Muscle of back (tissue), 13 donors: ENCODE measurements at places on chromosomes 3 and 15.
A peak's percentile ranks its signal among the peaks of the same experiment; 100 is the strongest.

- no peak for DNase-seq
Observed at GRCh38 chr3:129422897-129423296, 5.5 kb downstream of the EFCAB12 start.

GRCh38 chr3:153090973-153091372 is 71.1 kb upstream of the RAP2B start:
- DNase-seq = no peak

GRCh38 chr15:33089878-33090757 is 104.4 kb downstream of the FMN1 start:
- no peak for DNase-seq

DNA sequence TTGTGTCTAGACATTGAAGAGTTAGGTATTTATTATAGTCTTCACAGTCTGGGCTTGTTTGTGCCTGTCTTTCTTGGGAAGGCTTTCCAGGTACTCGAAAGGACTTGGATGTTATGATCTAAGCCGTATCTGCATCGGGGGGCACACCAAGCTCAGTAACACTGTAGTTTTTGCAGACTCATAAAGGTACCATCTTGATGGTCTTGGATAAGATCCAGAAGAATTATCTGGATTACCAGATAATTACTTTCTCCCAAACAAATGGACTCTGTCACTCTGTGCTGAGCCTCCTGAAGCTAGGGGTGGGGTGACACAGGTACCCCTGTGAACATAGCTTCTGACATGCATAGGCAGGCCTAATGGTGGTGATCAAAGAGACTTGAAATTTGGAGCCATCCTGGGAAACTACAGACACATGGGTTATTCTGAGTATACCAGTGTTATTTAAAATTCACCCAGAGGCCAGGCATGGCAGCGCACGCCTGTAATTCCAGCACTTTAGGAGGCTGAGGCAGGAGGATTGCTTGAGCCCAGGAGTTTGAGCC is 238.6 kb upstream of the TPM1 start:
- DNase-seq = no peak

- DNase-seq = peak; percentile 24
Observed at GRCh38 chr3:64290864-64291263, 65.6 kb upstream of the PRICKLE2 start.

DNA sequence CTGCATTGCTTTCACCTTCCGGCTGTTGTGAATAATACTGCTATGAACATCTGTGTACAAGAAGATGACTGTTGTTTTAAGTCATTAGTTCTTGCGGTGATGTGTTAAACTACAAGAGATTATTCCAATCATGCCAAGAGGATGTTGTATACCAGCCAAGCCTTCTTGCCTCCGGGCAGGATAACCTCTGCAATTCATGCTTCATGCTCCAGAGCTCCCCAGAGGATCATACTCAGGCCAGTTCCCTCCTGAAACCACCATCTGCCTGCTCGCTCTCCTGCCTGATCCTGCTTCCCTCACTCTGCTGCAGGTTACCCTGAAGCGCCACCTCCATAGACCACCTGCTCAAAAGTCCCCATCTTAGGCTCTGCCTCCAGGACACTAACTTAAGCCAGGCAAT is 187.1 kb upstream of the PROK2 start:
- no peak for DNase-seq

GRCh38 chr3:53134631-53135232 is 4.5 kb upstream of the RFT1 start:
- no peak for DNase-seq

DNA sequence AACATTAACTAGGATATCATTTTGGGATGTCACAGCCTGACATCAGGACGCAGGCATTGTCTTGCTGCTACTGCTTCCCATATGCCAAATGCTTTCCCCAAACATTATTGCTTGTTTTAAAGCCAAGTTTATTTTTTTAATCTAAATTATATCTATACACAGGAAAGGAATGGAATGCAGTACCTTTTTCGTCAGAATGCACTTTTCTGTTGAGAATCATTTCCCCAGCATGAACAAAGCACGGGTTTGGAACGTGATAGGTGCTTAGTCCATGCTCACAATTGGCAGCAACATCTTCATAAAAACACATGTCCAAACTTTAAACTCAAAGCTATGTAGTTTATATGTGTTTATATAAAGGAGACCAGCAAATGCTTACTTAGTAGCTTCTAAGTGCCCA is 26.1 kb downstream of the PXK start:
- DNase-seq = no peak

GRCh38 chr15:63339006-63339766 is 42.5 kb downstream of the CA12 start:
- DNase-seq = no peak

DNA sequence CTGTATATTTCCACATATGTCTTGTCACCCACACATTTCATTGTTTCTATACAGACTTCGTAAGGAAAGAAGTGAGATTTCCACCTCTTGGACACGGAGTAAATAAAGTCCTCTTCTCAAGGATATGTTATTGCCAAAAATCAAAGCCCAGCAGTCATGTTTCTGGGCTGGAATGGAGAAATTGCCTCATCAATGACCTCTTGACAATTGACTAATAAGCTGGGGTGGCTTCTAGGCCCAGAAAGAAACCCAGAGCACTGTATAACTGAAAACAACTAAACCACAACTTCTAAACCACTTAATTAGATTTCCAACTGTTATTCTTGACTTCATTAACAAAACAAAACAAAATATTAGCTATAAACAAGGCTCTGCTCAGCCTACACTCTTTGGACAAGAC is 56.4 kb upstream of the SLC24A5 start:
- no peak for DNase-seq

- DNase-seq = no peak
Observed at GRCh38 chr15:58716027-58716426, 33.5 kb downstream of the ADAM10 start.

- DNase-seq = no peak
Observed at GRCh38 chr3:123422457-123422856, 26.4 kb downstream of the ADCY5 start.

- peak; percentile 63 for DNase-seq
Observed at GRCh38 chr3:158725348-158726011, 6.8 kb downstream of the RARRES1 start.

GRCh38 chr15:72737723-72738122 is 45.8 kb downstream of the ADPGK start:
- DNase-seq = no peak

DNA sequence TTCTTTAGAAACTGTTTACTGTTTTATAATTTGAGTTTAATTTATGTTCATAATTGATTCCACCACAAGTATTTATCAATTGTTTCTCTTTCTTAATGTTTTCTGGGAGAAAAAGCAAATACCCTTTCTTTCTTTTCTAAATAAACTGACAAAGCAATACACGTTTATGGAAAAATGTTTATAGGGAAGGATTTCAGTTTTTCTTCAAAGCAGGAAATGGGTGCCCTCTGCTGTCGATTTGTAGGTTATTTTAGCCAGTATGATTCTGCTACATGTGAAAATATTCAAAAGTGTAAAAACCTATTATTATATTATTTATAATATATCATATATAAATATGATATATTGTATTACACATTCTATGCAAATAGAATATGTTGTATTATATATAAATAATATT is 921.0 kb upstream of the ROBO1 start:
- DNase-seq = peak; percentile 19

GRCh38 chr3:58658508-58658907 is 8.1 kb downstream of the FAM3D start:
- no peak for DNase-seq

GRCh38 chr15:101664303-101664913 is 12.2 kb upstream of the TM2D3 start:
- DNase-seq = no peak

- DNase-seq = no peak
Observed at GRCh38 chr3:2934541-2934940, 175.6 kb downstream of the IL5RA start.

DNA sequence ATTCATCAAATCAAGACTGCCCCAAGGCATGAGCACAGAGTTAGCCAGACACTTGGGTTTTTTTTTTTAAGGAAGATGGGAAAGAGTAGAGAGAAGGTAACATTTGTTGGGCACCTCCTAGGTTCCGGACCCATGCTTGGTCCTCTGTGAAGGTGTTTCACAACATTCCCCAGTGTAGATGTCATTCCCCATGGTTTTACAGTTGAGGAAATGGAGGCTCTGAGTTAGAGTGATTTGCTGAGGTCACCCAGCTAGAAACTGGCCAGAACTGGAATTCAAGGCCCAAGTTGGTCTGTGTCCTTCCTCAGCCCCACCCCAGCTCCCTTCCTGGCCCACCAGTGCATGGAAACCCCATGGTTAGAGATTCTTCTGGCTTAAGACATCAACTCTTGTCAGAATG is 19.9 kb downstream of the WNT7A start:
- no peak for DNase-seq

DNA sequence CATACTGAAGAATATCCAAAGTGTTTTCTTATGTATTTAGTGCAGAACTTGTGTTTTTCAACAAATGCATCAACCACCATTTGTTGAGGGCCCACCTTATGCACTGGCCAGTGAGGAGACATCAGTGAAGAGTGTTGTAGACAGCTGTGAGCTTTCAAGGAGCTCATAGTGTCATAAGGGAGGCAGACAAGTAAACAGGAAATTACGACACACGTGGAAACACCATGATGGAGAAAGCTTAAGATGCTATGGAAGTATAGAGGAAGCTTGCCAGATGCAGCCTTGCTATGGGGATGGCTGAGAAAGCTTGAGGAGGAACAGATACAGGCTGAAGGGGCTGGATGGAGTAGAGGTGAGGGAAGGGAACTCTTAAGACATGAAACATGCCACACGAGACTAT is 50.8 kb upstream of the PSMD6 start:
- DNase-seq = peak; percentile 51

GRCh38 chr15:85120351-85121113 is 138.9 kb downstream of the PDE8A start:
- no peak for DNase-seq

GRCh38 chr15:99726333-99726732 is 6.9 kb downstream of the LYSMD4 start:
- DNase-seq = no peak

DNA sequence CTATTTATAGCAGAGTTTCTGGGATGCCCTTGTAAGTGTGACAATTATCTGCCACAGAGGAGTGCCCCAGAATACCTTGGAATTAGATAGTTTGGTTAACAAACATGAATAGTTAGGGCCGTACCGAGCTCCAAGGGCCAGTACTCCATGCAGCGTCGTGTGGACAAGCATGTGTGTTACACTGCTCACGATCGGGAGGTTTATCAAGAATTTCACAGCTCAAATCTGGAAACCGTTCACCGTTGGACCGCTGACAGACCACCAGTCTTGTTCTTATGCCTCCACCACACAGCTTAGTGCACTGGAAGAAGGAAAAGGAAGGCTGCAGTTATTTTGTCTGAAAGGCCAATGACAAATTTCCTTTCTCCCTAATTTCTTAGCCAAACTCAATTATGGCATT is 93.7 kb downstream of the ADAMTS9 start:
- peak; percentile 30 for DNase-seq

DNA sequence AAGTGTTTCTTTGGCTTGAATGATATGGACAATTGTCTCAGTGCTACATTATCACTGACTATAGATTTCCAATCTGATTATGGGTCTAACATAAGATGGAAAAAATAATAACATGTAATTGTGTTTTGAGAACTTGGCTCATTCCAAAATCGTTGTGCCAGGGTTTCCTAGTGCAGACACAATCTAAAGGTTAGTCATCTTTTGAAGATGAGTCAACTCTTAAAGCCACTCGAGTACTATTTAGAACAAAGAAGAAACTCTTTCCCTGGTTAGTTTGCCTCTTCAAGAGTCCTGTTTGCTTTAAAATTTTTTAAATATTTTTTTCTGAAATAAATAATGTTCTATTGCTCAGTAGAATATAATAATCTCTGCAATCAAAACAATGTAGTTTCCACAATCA is 301.0 kb downstream of the CADM2 start:
- no peak for DNase-seq

DNA sequence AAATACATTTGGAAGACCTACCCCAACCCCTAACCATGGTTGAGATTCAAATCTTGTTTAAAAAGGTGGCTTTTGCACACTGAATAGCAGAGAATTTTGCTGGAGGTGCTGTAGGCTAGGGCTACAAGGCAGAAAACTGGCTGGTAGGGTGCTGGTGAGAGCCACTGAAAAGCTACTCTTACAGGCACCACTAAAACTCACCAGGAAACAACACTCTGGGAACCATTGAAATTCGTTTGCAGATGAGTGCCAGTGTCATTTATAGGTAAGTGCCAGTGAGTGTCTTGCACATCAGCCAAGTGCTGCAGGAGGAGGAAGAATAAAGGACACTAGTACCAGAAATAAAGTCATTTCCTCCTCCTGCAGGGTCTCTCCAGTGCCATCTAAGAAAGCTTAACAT is 610.2 kb downstream of the ZNF385D start:
- no peak for DNase-seq

DNA sequence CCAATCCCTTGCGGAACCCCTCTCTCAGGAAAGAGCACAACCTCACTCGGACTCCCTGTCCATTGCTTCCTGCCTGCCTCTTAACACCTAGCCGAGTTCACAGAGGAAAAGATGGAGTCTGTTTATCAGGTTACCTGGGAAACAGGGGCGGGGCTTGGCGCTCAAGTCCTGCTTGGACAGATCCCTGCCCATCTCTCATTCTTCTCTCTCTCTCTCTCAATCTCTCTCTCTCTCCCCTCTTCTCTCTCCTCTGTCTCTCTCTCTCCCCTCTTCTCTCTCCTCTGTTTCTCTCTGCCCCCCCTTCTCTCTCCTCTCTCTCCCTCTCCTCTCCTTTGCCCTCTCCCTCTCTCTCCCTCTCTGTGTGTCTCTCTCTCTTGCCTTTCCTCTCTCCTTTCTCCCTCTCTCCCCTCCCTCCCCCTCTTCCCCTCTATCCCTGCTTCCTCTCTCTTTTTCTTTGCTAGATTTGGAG is at the start of gene EFHB:
Gene EFHB, minus strand, starts transcription at position 120 of the 469 bp plus-strand sequence. CDS start 199 bp downstream, outside the sequence.
- DNase-seq = no peak

DNA sequence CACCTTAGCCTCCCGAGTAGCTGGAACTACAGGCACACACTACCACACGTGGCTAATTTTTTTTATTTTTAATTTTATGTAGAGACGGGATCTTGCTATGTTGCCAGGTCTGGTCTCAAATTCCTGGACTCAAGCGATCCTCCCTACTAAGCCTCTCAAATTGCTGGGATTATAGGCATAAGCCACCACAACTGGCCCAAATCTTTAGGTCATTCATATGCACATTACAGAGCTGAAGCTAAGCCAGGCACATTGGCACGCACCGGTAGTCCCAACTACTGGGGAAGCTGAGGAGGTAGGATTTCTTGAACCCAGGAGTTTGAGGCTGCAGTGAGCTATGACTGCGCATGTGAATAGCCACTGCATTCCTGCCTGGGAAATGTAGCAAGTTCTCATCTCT is 265.9 kb downstream of the ZMAT3 start:
- DNase-seq = no peak

- no peak for DNase-seq
Observed at GRCh38 chr3:78726545-78726944, 1041.3 kb downstream of the ROBO1 start.

- DNase-seq = no peak
Observed at GRCh38 chr3:107794664-107795443, 272.1 kb downstream of the BBX start.

DNA sequence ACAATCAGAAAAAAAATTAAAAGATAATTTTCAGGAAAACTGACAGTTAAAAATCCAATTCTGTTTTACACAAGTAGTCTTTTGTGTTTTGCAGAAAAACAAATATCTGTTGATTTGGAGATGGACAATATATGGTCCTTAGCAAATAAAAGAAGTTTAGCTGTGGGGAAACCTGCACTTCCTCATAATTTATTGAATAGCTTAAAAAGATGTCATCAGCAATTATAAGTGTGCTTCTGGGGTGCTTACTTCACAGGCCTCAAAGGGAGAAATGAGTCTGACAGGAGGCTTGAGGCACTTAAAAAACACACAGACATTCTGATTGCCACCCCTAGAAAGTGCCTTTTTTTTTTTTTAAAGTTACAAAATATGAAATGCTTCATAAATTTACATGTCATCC is 31.6 kb upstream of the CERS3 start:
- DNase-seq = no peak
